ENCODE measurements at places on chromosomes 12 and 14. TPM values are rescaled to one million over a fixed set of nuclear protein-coding genes. Genes with fewer than 3 reads are reported as not detected.

Gene SART3
- total RNA-seq: 105 TPM

Gene PTPRO
- 0.57 TPM for total RNA-seq

Gene ACOT6
- not detected for total RNA-seq

Gene ABCC9
- 20.0 TPM for total RNA-seq

Gene HOXC4
- total RNA-seq: 0.36 TPM

Gene SLCO1B1
- not detected for total RNA-seq

Gene AICDA
- not detected for total RNA-seq

Gene IRAK4
- total RNA-seq: 47.1 TPM

Gene LPAR5
- total RNA-seq: not detected

Gene FIGNL2
- 0.18 TPM for total RNA-seq

Gene LHX5
- not detected for total RNA-seq

Gene RPS26
- 321 TPM for total RNA-seq

Measured in fibroblast of the aortic adventitia (primary cell).